ENCODE measurements at places on chromosomes 5 and 9. TPM values are rescaled to one million over a fixed set of nuclear protein-coding genes. Genes with fewer than 3 reads are reported as not detected.

DNA sequence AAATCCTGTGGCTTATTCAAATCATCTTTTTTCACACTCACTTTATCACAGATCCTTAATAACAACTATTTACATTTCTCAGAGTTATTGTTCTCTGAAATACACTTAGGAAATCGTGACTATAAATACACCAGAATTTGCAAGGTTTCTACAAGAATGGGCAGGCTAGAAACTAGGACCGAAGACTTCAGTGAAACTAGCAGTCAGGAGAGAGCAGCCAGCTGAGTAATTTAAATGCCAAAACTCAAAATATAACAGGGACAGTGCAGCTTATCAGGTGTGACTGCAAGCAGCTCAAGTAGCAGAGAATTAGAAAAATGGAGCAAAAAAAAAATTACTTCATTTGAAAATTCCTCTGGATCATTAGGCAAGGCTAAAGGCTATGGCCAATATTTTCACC lies 719.3 kb upstream of the ZNF608 start:
- DNase-seq, result no peak

GRCh38 chr5:61964201-61964600 lies 341.8 kb upstream of the KIF2A start:
- DNase-seq, result peak; percentile 86

DNA sequence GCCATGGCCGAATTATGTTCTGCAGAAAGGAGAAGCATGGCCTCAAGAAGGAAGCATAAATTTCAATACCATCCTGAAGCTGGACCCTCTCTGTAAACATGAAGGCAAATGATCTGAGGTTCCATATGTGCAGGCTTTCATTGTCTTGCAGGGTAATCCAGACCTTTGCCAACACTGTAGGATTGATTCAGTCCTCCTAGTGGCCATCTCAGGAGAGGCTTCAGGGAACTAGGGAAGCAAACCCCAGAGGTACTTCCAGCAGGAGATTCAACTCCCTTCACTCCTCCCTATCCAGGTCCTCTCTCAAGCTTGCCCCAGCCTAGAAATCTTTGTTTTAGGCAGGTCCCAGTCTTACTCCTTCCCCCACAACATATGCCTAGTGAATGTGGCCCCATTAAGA lies 99.3 kb upstream of the HCN1 start:
- no peak for DNase-seq

DNA sequence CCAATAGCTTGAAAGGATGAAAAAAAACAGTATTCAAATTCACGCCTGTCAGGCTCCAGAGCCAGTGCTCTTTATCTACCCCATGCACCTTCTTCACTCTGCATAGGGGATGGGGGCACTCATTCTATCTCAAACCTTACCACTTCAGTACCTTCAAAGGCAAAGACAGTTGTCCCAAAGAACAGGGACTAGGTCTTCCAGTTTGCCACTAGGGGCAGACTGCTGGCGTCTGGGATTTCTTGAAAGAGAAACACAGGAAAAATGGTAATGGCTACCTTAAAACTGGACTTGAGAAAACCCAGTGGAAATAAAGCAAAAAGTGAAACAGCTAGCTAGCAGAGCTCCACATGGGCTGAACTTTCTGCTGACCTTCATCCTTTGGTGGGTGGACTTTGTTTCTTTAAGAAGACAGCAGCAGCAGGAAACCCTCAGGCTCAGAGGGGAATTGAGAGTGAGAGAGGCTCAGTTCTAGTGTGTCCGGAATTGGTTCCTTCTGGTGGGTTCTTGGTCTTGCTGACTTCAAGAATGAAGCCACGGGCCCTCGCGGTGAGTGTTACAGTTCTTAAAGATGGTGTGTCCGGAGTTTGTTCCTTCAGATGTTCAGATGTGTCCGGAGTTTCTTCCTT lies 41.0 kb upstream of the SLC36A1 start:
- peak; percentile 32 for DNase-seq

CDH6 gene
- total RNA-seq, result not detected

DNA sequence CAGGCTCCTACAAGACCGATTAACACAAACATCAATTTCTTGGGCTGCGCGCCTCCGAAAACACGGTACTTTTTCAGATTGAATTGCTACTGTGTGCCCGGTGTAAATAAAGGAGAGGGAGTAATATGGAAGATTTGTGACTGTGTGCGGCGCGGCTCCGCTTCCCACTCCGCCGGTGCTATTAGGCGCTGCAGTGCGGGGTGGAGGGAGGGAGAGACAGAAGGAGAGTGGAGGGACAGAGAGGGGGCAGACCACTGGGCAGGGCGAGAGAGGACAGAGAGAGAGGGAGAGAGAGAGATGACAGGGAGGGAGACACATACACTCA lies 24.7 kb upstream of the RNU6ATAC start:
- no peak for DNase-seq

DNA sequence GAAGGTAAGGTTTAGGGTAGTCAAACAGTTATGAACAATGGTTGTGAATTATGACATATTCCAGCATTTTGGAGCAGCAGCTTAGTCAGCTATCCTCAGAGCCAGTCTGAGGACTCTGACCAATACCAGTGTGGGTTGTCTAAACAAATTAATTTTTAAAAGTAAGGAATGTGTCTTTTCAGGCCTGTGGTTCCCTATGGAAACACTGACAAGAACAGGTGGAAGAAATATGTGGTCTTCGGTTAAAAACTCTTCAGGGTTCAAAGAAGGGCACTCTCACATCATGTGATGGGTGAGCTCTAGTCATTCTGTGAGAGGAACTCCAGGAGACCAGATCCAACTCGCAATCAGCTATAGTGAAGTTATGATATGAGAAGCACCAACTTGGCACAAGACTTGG lies 33.5 kb upstream of the ALDOB start:
- DNase-seq, result no peak

SLC23A1 gene
- total RNA-seq, result not detected

OSMR gene
- 21.9 TPM for total RNA-seq

DNA sequence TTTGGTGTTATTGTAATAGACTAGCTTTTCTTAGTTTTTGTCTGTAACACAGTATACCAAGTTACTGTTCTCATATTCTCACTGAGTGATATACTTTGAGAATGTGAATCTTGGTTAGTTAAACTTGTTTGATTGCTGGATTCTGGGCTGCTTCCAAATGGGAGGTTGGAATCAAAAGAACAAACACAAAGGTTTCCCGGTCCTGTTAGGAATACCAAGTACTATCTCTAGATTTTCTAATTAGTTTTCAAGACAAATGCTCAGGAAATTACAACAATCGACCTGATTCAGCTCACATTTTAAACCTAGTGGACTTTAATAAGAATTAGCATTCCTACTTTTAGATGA lies 244.3 kb downstream of the CSNK1G3 start:
- DNase-seq, result no peak

GAS1 gene
- total RNA-seq, result 1.4 TPM

- DNase-seq, result no peak
Observed at GRCh38 chr5:11449217-11449616, 455.0 kb downstream of the CTNND2 start.

DNA sequence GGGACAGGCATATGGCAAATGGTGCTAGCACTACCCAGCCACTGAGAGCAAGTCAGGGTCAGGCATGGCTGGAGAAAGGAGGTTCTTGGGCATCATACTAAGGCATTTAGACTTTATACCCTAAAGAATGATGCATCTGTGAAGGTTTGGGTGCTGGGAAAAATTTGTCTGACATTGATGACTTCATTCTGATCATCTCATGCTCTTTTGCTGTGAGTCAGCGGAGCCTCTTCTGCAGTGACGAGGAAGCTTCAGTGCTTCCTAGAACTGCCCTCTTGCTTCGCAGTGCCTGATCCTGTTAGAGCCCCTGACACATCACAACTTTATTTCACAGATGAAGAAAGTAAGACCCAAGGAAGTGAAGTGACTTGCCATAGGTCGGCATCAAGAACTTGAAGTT lies 266.6 kb upstream of the GAS1 start:
- peak; percentile 21 for DNase-seq
